ENCODE measurements at places on chromosomes 1 and 21.

GRCh38 chr1:2279210-2279639 lies 51.1 kb downstream of the SKI start:
- no peak for DNase-seq

GRCh38 chr1:156689953-156690674 lies 12.9 kb upstream of the NES start:
- no peak for DNase-seq

DNA sequence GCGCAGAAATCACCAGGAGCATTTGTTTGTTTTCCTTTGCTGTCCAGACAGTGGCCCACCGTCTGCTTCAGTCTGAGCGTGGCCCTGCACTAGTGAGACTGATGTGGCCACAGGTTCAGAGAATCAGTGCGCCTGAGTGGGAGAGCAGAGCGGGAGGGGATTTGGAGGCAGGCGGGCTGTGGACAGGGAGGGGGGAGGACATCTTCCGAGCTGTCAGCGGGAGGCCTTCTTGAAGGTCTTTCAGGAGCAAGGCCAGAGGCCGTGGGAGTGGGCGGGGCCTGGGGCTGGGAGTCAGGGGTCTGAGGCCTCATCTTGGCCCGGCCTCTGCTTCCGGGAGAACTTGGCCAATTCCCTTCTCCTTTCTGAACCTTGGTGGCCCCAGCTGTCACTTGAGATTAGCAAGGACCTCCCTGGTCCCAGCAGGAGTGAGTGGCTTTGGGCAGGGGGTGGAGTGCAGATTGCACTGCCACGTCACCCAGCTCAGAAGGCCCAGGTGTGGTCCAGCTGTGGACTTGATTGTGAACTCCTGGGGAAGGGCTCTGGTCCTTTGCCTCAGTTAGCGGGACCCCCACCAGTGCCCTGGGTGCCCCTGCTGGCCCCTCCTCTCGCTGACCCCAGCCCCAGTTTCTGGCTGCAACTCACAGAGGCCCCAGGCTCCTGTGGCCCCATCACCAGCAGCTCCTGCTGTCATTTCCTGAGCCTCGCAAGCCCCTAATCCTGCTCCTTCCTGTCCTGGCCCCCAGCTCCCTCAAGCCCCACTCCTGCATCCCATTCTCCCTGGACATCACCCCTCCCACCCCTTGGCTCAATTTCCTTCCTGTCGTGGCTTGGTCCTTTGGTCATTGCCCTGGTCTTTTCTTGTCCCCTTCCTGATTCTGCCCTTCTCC lies 8.4 kb downstream of the TNFRSF1B start:
- DNase-seq, result no peak

DNA sequence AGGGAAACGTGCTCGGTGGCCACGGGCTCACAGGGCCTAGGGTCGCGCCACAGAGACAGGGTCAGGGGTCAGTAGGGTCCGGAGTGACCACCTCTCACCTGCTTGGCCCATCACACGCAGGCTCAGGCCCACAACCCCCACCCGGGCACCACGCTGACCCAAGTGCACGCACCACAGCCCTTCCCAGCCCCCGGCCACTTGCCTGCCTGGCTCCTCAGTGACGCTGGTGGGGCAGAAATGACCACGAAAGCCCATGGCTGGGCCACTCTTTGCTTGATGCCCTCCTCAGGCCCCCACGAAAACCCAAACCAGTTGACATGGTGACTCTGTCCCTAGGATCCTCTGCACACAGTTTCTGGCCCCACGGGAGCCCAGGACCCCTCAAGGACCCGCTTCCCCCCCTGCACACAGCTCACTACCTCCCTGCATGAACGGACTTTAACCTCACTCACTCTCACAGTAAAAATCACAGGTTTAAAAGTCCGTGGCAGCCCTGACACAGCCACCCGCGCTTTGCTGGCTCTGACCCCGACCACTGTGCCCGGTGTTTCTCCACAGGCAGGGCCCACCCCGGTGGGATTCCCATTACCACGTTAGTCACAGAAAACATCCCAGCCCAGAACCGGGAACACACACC lies 20.7 kb downstream of the NADK start:
- DNase-seq, result no peak

DNA sequence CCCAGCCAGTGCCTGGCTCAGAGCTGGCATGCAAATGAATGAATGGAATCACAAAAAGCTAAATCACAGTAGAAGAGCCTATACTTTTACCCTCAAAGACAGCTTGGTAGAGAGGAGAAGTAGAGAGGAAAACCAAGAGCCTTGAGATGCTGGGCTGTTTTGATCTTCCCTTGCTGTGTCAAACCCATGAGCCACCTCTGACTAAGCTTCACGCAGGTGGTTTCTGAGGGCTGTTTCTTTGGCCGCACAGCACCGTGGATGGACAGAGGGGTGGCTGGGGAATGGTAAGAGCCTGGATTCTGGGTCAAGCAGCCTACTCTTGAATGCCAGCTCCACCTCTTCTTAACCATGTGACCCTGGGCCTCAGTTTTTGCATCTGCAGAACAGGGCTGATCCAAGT lies 18.6 kb downstream of the ABCG1 start:
- DNase-seq, result no peak

DNA sequence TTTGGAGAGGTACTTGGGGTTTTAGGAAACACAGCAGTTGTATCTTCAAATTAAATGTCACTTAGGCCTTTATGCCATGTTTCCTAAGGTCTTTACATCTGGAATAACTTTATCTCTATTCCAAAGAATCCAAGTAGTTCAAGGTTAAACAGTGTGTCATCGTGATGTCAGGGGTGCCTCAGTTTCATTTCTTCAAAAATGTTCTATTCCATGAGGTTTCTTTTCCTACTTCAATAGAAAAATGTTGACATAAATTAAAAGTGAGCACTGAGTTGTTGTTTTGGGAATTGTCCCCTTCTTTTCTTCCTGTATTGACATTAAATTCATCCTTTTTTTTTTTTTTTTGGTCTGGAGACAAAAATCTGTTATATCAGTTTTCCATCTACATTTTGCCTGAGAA lies 160.6 kb upstream of the C21orf91 start:
- no peak for DNase-seq

- no peak for DNase-seq
Observed at GRCh38 chr1:185603158-185603557, 131.0 kb upstream of the HMCN1 start.

GRCh38 chr1:33908324-33908956 lies 44.6 kb downstream of the HMGB4 start:
- no peak for DNase-seq

- no peak for DNase-seq
Observed at GRCh38 chr1:116680752-116681151, 13.2 kb upstream of the IGSF3 start.

DNA sequence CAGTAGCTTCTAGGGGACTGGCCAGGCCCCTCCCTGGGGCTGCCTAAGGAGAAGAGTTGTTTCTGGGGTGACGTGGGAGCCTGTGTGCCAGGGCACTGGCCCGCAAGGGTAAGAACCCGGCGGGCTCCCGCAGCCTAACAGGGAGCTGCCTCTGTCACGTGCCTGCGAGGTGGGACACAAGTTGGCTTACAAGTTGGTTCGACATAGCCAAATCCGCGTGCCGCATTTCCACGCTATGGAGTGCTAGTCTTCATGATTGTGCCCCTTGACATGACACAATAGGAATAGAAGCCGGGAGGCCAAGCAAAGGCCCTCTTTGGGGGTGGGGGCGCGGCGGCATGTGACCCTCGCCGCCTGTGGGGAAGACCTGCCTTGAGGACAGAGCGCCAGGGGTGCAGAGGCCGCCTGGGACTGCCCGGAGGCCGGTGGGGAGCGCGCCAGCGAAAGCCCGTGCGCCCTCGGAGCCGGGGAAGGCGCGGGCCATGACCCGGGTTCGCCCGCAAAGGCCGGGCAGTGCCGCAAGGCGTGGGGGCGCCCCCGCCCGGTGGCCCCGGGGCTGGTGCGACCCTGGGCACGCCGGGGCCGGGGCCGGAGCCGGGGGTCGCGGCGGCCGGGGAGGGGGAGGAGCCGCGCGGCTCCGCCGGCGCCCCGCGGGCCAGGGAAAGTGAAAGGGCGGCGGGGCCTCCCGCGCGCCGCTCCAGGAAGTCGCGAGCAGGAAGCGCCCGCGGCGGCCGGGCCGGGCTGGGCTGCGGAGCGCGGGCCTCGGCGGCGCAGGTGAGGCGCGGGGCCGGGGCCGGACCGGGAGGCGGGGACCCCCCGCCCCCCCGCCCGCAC lies at the start of gene SLC37A1:
Gene SLC37A1 (plus strand): TSS at position 702 of the 834 bp plus-strand sequence. CDS start 4,603 bp downstream, outside the sequence.
- DNase-seq, result peak; percentile 18

GRCh38 chr1:212920246-212920645 lies 30.1 kb upstream of the VASH2 start:
- no peak for DNase-seq

DNA sequence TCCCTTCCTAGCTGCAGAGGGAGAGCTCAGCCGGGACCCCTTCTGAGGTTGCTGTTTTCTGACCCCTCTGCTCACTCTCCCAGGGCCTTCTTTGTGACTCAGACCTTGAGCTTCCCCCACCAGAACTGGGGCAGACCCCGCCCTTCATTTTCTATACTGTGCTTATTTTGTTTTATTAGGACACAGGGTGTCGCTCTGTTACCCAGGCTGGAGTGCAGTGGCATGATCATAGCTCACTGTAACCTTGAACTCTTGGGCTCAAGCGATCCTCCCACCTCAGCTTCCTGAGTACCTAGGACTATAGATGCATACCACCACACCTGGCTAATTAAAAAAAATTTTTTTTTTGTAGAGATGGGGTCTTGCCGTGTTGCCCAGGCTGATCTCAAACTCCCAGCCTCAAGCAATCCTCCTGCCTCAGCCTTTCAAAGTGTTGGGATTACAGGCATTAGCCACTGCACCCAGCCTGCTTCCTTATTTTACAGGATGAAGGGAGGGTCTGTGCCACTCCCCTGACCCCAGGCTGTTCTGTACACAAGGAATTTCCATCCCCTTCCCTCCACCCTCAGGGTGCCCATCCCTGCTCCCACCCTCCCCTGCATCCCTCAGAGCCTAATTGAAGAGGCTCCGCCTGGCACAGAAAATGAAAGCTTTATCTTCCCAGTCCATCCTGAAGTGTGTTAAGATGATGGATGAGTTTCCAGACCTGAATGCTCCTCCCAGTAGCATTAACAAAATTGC lies 195.2 kb upstream of the POU3F1 start:
- DNase-seq, result no peak

- DNase-seq, result no peak
Observed at GRCh38 chr21:37463083-37463801, 96.7 kb downstream of the DYRK1A start.

DNA sequence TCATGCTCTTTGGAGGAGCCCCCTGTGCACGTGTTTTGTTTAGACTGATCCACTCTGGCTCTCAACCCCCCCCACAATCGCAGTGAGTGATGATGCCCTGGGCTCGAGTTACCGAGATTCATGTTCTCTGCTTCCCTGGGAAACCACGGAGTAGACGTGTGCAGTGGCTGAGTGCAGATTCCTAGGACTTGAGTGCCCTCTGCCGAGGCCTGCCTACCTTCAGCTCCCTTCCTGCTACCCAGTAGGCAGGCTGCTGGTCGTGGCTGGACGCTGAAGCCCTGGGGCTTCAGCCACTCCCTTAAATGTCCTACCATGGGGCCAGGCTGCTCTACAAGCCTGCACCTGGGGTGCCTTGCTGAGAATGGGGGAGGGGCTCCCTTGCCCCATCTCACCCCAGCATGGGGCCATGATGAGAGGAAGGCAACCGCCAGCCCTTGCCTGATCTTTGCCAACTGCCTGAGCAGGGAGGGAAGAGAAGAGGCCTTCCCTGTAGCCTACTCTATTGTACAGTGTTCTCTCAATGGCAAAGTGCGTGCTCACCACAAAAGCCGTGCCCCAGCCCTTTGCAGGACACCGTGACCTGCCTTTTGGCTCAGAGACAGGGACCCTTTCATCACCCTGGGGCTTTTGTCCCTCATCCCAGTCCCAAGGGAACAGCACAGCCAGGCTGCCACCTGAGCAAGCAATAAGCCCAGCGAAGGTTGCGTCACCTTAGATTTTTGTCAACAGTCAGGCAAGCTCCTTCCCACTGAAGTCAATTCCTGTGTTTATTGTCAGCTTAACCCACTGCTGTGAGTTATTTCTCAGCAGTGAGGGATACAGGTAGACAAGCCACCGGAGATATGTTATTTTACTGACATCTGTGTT lies 4.1 kb upstream of the GRIK3 start:
- no peak for DNase-seq

DNA sequence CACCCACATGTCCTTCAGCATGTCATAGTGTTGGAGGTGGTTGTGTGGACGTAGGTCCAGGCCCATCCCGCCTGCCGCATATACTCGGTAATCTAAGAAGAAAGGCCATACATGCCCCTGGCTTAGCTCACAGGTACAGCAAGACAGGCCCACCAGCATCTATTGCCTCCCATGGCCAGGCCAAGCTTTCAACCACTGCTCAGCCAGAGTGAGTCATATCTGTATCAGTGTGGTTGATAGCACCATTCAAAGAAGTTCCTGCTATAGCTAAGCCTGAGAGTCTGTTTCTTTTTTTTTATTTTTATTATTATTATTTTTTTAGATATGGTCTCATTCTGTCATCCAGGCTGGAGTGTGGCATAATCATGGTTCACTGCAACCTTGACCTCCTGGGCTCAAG lies 17.0 kb downstream of the KLHDC8A start:
- no peak for DNase-seq

DNA sequence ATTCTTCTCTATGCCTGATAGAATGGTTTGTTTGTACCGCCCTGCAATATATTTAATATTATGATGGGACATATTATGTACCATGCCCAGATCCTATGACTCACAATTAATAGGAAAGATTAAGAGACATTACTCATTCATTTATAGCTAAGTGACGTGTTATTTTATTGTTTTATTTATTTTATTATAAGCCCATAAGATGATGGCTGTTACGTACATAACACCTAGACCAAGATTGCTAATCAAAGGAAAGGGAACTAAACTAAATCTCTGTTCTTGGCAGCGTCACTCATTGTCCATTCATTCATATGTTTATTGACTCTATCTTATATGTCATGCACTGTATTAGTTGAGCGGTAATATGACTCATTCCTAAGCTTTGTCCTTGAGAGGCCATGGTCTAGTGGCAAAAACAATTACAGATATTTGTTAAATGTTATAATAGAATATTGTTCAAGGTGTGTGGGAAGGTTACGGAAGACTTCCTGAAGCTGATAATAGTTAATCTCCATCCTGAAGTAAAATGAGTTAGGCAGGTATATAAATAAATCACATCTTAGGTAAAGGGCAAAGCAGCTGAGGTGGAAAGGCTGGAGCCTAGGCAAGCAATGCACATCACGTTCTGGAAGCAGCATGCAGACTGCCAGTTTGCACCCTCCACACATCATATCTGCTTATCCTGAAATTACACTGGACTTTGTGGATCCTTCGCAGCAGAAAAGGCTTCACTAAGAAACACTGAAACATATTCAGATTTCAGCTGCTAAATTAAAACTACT lies 16.6 kb upstream of the CD55 start:
- no peak for DNase-seq

GRCh38 chr1:183901748-183902330 lies 96.9 kb downstream of the RGL1 start:
- DNase-seq, result no peak

Data from stimulated activated CD4-positive, alpha-beta T cell treated with anti-CD3 and anti-CD28 coated beads, TNF-alpha, amount 100 ng/mL, for 1 hour (primary cell).